Endodermal cell (in vitro differentiated cells): ENCODE measurements at places on chromosomes 2 and 18. TPM values are rescaled to one million over a fixed set of nuclear protein-coding genes. Genes with fewer than 3 reads are reported as not detected.

DNA sequence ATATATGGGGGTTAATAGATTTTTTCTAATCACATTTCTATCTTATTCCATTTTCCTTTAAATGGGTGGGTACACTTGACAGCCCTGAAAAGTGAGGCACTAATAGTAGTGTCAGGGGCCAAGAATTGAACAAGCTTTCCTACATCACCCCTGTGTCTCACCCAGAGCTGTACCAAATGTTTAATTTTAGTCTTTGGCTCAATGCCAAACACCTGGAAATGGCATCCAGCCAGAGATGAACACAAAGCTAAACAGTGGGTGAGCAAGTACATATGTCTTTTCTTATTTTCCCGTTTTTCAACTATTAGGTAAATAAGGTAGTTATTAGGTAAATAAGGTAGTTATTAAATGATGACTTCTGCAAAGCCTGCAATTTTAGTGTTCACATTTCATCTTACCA is 276.3 kb upstream of the ERBB4 start:
- no peak overlapping the region for H3K4me3 ChIP-seq
- H3K36me3 ChIP-seq, result no peaks in the 10 kb centered on the region
- no peaks in the 10 kb centered on the region for H3K27me3 ChIP-seq
- H3K4me1 ChIP-seq, result no peaks in the 10 kb centered on the region

DNA sequence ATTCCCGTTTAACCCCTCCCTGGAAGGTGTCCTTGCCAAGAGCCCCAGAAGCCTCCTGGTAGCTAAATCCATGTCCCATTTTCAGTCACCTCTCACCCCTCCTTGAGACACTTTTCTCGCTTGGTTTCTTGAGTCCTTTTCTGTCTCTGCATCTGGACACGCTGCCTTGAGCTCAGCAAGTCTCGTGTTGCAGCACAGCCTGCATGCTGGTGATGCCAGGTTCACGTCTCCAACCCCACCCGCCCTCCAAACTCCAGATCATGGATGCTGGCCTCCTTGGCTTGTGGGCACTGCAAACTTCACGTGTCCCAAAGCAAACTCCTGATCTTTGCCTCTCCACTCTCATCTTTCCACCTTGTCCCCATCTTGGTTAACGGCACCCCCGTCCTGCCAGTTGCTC is 39.3 kb downstream of the CENPO start:
- peak overlapping the region; percentile 75 for H3K27ac ChIP-seq
- peaks cover 4% of the 10 kb centered on the region for H3K36me3 ChIP-seq
- no peaks in the 10 kb centered on the region for H3K27me3 ChIP-seq
- H3K4me3 ChIP-seq, result no peak overlapping the region
- H3K4me1 ChIP-seq, result no peaks in the 10 kb centered on the region

DNA sequence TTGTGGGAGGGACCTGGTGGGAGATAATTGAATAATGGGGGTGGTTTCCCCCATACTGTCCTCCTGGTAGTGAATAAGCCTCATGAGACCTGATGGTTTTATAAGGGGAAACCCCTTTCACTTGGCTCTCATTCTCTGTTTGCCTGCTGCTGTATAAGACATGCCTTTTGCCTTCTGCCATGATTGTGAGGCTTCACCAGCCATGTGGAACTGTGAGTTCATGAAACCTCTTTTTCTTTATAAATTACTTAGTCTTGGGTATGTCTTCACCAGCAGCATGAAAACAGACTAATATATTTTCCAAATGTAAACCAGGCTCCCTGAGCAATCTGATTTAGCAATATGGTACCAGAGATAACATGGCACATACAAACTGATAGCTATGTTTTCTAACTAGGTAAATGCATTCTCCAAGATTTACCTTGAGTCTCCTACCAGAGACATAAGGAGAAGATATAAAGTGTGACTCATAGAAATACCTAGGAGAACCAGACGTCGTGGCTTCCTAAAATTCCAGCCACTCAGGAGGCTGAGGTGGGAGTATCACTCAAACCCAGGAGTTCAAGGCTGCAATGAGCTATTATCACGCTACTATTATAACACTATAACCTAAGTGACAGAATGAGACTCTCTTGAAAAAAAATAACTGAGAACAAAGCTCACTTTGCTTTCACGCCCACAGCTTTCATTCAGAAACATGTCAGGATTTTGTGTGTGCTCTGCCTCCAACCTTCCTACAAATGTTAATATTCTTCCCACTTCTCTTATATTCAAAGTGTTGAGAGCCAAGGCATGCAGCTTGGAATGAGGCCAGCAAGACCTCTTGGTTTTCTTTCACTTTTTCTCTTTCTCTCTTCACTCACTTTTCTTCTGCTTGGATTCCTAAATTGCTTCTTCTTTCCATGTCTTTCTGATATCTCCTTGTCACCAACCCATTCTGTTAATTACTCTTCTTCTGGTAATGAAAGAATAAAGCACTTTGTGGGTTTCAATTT is 263.9 kb upstream of the UBE2E3 start:
- no peaks in the 10 kb centered on the region for H3K27me3 ChIP-seq
- no peak overlapping the region for H3K4me3 ChIP-seq
- H3K4me1 ChIP-seq, result no peaks in the 10 kb centered on the region
- H3K36me3 ChIP-seq, result no peaks in the 10 kb centered on the region

Gene MSH2
- 126 and 136 TPM in 2 replicates for total RNA-seq

- no peak for DNase-seq
- H3K27ac ChIP-seq, result no peak overlapping the region
These were observed 840 bp upstream of the PSD4 start for GRCh38 chr2:113172721-113173541.

Gene RAB6C
- 0.14 and 0.24 TPM in 2 replicates for total RNA-seq

- peaks cover 34% of the 10 kb centered on the region for H3K4me1 ChIP-seq
- H3K4me3 ChIP-seq, result peak overlapping the region; percentile 6
- DNase-seq, result no peak
- no peak overlapping the region for H3K27ac ChIP-seq
- no peaks in the 10 kb centered on the region for H3K36me3 ChIP-seq
These were observed 108.5 kb upstream of the LYPD6 start for GRCh38 chr2:149221898-149222297.

- H3K27ac ChIP-seq, result no peak overlapping the region
- H3K27me3 ChIP-seq, result no peaks in the 10 kb centered on the region
- peaks cover 24% of the 10 kb centered on the region for H3K36me3 ChIP-seq
- no peak for DNase-seq
- H3K4me1 ChIP-seq, result peaks cover 1% of the 10 kb centered on the region
- no peak overlapping the region for H3K4me3 ChIP-seq
These were observed 28.3 kb downstream of the MALT1 start for GRCh38 chr18:58699551-58699950.

Gene CFAP65
- 1.5 and 1.7 TPM in 2 replicates for total RNA-seq

DNA sequence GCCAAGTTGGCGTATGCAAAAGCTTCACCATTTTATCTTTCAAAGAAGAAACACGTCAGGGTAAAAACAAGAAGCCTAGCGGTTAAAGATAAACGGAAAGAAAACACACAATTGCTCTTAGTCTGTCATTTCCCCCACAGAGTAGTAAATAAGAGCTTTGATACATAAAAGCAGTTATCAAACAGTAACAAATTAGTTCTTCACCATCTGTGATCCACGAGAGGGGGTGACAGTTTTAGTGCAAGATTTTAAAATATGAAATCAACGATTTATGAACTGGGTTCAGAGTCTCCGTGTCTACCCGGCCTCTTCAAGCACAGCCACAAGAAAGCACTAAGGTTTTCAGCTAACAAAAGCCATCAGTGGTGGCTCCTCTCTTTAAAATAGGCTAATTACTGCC is 703.9 kb upstream of the ID2 start:
- H3K27me3 ChIP-seq, result no peaks in the 10 kb centered on the region
- no peak overlapping the region for H3K27ac ChIP-seq
- no peaks in the 10 kb centered on the region for H3K4me1 ChIP-seq
- no peak for DNase-seq
- no peak overlapping the region for H3K4me3 ChIP-seq
- no peaks in the 10 kb centered on the region for H3K36me3 ChIP-seq
